ENCODE measurements at places on chromosomes 7 and 10.

DNA sequence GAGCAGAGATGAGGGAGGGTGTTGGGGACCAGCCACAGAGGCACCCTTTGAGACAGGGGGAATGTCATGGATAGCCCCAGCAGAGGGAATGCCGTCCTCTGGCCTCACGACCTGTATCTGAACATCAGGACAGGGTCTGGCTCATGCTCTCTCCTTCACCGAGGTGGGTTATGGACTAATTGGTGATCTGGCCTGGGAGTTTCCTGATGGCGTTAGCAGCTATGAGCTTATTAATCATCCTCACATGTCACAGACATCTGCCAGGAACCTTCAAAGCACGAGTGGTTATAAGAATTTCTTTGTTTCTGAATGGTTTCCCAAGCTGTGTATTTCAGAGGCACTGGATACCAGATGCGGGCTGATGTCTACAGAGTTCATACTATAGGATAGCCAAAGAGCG lies 6.9 kb downstream of the CPA4 start:
- DNase-seq = no peak

GRCh38 chr7:17932770-17933169 lies 7.5 kb downstream of the SNX13 start:
- no peak for DNase-seq

GRCh38 chr10:68096913-68097516 lies 12.3 kb upstream of the MYPN start:
- no peak for DNase-seq

DNA sequence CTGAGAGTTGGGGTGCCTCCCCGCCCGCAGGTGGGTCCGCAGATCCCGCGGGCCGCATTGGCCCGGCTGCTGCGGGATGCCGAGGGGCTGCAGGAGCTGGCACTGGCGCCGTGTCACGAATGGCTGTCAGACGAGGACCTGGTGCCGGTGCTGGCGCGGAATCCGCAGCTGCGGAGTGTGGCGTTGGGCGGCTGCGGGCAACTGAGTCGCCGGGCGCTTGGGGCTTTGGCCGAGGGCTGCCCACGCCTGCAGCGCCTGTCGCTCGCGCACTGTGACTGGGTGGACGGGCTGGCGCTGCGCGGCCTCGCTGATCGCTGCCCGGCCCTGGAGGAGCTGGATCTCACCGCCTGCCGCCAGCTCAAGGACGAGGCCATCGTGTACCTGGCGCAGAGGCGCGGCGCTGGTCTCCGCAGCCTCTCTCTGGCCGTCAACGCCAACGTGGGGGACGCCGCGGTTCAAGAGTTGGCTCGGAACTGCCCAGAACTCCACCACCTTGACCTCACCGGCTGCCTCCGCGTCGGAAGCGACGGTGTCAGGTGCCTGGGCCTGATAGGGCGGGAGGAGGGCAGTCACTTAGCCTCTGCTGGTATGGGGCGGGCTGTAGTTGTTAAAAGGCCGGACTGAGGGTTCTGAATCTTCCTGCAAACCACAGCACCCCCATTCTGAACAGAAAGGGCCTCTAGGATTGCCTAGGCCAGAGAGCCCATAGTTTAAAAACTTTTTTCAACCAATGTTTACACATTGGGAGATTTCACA lies 1.3 kb downstream of the FBXL15 start:
- DNase-seq = no peak

DNA sequence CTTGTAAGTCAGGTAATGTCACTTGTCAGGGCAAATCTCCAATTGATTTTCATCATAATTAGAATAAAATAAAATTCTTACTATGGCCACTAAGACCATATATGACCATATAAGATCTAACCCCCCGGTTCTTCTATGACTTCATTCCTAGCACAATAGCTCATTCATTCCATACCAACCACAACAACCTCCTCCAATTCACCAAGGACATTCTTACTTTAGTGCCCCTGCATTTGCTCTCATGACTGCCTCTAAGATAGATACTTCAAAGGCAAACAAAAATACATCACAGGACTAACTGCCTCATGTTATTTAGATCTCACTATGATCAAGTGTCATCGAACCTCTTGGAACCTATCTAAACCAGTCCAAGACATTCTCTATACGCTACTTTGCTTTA lies 90.8 kb downstream of the SNX13 start:
- DNase-seq = no peak

DNA sequence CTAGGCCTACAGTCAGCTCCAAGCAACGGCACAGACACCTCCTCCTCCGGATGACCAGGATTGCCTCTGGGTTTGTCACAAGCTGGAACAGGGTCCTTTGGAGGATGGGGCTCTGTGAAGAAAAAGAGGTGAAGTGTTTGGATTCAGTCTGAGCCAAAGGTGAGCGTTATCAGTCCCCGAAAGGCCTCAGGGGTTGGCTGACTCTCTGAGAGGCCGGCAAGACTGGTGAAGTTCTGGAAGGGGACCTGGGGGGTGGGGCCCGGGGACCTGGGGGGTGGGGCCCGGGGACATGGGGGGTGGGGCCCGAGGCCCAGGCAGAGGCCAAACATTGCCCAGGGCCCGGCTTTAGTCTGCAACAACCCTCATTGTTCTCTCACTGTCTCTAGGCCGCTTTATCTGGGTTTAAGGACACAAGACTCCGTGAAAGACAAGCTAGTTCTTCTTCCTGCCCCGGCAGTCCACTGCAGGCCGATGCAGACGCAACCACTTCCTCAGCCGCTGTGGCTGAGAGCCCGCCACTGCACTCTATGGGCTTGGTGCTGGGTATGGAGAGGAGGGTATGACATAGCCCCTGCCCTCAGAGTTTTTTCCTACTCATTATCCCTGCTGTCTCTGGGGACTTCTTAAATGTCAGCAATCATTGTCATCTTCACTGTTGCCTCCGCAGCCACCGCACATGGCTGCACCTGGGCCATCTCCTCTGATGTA lies 27.4 kb upstream of the PSAP start:
- DNase-seq = no peak

- DNase-seq = no peak
Observed at GRCh38 chr10:24879861-24880260, 72.5 kb downstream of the PRTFDC1 start.

DNA sequence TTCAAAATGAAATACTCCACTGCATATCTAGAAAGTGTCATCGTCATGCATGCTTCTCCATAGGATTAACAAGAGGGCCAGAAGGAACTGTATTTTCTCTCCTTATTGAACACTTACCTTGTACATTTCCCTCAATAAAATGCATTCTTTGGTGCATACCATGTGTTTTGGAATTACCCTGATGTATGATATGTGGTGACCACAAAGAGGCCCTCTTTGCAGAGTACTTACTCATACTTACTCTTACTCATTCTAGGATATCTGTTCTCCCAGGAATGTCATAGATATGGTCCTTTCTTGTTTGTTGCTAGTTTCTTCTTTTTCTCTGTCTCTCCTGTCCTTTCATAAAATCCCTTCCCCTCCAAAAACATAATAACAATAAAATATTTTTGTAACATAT lies 1087.1 kb upstream of the POT1 start:
- no peak for DNase-seq

GRCh38 chr7:17120756-17121155 lies 177.7 kb upstream of the AHR start:
- no peak for DNase-seq

DNA sequence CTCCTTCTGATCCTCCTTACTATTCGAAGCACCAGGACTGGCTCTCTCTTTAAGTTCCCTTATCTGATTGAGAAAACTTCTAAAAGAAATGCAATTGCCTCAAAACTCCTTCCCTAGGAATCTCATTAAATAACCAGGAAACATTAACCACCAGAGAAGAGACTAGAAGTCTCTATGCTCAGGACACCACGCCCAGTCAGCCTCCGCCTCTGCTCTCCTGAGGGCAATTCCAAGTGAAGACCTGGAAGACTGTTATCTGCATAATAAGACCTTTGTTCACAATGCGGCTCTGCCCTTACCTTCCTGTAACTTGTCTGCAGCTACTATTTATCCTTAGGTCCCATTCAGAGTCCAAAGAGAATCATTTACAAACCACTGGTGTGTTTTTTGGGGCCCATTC lies 78.8 kb downstream of the ELMO1 start:
- DNase-seq = no peak

DNA sequence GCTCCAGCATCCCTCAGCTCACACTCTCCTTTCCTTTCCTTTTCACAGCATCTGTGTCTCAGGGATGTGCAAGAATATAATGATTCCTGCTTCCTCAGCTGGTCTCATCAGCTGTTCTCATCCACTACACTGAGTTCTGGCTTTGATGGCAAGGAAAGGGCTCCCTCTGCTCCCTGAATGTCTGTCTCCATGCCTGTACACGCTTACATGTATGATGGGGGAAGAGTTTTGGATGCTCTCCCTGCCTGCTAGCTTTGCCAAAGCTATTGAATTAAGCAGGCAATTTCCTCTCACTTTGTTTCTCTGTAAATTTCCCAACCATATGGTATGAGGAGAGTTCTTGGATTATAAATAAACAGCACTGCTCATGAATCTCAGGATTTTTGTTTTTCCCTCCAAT lies 254.5 kb downstream of the SORCS3 start:
- DNase-seq = no peak

DNA sequence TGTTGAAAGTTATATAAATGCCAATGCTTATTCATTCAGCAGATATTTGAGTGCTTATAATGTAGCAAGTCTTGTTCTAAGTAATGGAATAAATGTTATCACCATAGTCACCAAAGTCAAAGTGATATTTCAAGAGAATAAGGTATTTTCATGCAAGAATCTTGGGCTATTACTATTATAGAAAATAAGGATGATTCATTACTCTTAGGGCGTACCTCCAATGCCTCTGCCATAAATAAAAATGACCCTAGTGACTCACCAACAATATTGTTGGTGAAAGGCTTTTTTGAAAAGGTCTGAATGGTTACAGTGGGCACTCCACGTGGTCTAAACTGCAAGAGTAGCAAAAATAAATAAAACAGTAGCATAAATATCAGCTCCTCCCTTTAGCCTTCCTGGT lies 68.4 kb downstream of the RALA start:
- no peak for DNase-seq

- no peak for DNase-seq
Observed at GRCh38 chr7:22452142-22452959, 47.6 kb downstream of the STEAP1B start.

GRCh38 chr7:111393011-111393754 lies 169.1 kb downstream of the IMMP2L start:
- DNase-seq = no peak

DNA sequence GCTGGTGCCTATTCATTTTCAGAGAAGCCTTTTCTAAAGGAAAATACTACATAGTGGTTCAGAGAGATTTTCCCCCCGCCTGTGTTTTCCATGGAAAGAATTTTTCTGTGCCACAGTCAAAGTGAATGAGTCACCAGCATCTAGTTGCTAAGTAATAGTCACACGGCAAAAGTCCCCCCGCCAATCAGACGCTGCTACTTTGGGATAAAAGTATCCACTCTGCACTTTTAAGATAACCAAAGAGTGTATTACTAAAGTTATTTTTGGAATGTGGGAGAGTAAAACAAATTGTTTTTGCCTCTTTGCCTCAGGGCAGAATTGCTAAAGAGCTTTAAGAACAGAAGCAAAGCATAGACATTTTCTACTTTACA lies 23.5 kb downstream of the ABLIM1 start:
- no peak for DNase-seq

GRCh38 chr10:69786791-69787190 lies 14.9 kb upstream of the COL13A1 start:
- DNase-seq = no peak

DNA sequence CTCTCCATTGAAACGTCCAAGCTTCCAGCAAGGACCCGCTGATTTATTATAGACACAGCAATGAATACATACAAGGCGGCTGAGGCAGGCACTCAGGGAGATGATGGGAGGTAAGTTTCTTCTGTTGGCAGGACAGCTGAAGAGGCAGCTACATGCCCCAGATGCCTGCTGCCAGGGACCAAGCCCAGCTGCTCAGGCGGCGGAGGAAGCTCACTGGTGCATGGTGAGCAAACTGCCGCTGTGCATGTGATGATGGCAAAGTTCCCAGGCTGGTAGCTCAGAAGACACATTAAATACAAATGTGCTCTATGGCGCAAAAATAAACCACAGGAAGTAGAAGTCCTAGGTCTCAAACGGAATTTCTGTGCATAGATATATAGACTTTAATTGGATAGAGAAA lies 2.3 kb downstream of the DNTT start:
- no peak for DNase-seq

DNA sequence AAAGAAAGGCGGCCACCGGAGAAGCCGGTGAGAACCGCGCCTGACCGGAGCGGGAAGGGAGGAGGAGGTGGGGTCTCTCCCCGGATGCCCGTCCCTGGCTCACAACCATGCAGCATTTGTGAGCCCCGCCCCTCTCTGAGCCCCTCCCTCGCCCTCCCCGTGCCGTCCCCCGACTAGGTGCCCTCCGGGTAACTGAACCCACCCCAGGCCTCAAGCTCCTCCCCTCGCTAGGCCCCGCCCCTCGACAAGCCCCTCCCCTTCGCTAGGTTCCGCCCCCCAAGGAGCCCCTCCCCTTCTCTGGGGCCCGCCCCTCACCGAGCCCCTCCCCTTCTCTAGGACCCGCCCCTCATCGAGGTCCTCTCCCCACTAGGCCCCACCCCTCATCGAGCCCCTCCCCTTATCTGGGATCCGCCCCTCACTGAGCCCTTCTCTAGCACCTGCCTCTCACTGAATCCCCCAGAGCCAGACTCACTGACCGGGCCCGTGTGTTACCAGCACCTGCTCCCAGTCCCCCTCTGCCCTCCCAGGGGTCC lies 42.2 kb upstream of the HSPB1 start:
- DNase-seq = no peak

GRCh38 chr10:132328738-132329137 lies 3.3 kb upstream of the LRRC27 start:
- no peak for DNase-seq

DNA sequence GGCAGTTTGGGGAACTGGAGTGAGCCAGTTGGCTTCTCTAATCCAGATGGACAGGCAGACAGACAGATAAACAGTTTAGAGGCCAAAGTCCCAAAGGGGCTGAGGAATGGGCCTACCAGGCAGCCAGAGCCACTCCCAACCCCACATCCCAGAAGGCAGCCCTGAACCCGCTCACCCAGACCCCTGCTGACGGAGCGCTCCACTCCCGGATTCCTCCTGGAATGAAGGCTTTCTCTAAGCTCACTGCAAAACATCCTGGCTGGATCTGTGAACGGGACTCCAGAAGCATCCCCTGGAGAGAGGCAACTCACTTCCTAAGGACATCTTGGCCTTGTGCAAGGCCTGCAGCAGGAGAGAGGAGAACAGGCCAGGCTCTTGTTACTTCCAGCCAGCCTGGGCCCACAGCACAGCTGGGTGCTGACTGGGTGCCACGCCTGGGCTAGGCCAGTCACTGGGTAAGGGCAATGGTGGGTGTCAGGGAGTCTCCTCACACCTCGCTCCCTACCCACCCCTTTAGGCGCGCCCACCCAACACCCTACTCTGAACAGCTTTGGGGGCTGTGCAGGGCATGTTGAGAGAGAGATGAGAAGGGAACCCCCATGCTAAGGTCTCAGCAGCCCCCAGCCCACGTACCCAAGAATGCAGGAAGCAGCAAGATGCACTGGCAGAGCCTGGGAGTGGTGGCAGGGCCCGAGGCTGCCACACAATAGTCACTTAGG lies 168.6 kb upstream of the ZMIZ1 start:
- no peak for DNase-seq

GRCh38 chr7:77348371-77348813 lies 67.8 kb downstream of the GSAP start:
- no peak for DNase-seq

GRCh38 chr7:95590387-95591248 lies 5.7 kb downstream of the PDK4 start:
- DNase-seq = no peak

All from cortex of kidney (tissue), 1 donor.